Dorsolateral prefrontal cortex (tissue), 122 donors: ENCODE measurements at places on chromosomes 11 and 22. TPM values are rescaled to one million over a fixed set of nuclear protein-coding genes. Genes with fewer than 3 reads are reported as not detected.

NEFH gene
- 86.0 TPM for total RNA-seq

BTBD18 gene
- total RNA-seq: not detected

FAM180B gene
- total RNA-seq: not detected

SCO2 gene
- not detected for total RNA-seq

LUZP2 gene
- total RNA-seq: 14.3 TPM

ME3 gene
- total RNA-seq: 72.4 TPM

OR10G6 gene
- not detected for total RNA-seq

PDE3B gene
- 22.0 TPM for total RNA-seq

GVQW3 gene
- total RNA-seq: 16.8 TPM

MTCH2 gene
- total RNA-seq: 68.2 TPM

TCN1 gene
- total RNA-seq: not detected

KRTAP5-8 gene
- 1.4 TPM for total RNA-seq
